C1 segment of cervical spinal cord (tissue), 14 donors: ENCODE measurements at places on chromosomes 4 and X.

DNA sequence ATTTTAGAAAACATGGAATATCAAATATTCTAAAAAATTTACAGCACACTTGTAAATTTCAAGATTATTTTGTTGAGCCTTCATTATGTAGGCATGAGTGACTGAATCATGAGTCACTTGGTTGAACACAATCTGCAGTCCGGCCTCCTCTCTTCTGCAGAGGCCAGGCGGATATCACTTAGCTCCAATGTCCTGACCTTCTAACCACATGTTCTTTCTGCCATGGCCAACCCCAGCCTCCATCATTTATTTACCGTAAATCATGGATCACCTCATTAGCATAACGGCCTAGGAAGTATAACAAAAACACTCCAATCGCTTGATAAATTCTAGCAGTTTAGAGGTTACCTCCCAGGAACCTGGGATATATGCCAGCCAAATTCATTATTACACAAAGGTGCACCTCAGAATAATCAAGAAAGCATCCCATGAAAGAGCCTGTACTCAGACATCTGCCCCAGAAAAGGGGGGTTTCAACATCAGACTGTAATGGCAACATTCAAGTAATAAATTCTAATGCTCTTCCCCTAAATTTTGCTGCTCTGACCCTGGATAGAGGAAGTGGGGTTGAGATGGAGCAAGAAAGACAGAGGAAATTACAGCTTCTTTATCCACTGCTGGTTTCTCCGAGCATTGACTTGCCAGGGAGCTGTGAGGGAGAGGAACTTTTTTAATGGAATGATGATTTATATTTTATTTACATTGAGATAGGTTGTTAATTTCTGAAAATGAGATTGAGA lies 2153.6 kb upstream of the AGA start:
- DNase-seq = no peak

DNA sequence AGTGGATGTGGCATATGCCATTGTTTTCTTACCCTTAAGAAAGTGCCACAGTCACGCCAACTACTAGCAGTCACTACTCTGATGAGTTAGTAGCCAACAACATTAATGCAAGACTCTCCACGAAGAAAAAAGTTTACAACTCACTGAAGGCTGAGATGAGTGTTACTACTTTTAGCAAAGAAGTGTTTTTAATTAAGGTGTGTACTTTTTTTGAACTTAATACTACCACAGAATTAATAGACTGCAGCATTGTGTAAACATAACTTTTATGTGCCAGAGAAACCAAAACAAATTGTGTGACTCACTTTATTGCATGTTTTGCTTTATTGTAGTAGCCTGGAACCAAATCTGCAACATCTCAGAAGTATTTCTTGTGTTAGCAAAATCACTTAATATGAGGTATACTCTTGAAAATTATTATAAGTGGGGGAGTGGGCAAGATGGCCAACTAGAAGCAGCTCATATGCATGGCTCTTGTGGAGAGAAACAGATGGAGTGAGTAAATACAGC lies 2.2 kb upstream of the UGT2B4 start:
- DNase-seq = no peak

- DNase-seq = no peak
These were observed 41.4 kb upstream of the PPP2R3B start for GRCh38 chrX:427812-428725.

DNA sequence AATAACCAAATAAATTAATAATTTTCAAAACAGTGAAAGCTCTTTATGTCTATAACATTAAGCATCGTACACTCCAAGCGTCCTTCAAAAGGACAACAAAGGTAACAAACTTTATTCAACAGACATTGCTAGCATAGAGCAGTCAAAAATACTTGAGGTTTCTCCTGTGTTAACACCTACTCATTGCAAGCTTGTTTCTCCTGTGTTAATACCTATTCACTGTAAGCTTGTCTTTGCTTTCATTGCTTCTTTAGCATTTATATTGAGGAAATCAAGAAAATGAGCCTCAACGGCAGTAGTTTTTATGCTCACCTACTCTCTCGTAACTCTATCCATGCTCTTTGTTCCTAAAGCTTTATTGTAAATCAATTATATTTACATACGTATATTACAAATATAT lies 3.5 kb downstream of the SPOCK3 start:
- DNase-seq = no peak

- DNase-seq = no peak
These were observed 5.0 kb downstream of the TDO2 start for GRCh38 chr4:155908187-155909139.

- no peak for DNase-seq
These were observed 141.6 kb downstream of the LARP7 start for GRCh38 chr4:112778520-112778919.

- no peak for DNase-seq
These were observed 147.3 kb downstream of the KLHL13 start for GRCh38 chrX:117969328-117969727.

DNA sequence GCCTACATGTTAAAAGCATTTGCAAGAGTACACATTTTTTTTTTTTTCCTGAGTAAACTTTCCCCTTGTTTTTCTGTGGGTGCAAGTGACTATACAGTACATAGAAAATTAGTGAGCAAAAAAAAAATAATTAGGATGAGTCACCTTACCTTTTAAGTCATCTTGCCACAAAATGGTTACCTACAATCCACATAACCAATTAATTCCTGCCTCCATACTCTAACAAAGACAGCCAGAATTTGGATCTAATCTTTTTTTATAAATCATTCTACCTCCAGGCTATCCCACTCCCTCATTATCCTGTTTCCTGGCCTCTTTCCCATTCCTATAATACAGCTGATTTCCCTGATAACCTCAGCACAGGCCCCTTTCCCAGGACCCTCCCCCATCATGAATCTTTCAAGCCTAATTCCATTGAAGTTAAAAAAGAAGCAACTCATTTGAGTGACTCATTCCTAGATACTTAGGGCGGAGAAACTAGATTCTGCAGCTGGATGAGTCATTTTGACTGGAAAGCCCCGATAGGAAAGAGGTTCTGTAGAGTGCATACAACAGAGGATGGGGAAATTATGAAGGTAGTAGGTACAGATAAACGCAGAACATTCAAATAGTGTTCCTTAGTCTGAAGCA lies 128.2 kb downstream of the C4orf51 start:
- no peak for DNase-seq

DNA sequence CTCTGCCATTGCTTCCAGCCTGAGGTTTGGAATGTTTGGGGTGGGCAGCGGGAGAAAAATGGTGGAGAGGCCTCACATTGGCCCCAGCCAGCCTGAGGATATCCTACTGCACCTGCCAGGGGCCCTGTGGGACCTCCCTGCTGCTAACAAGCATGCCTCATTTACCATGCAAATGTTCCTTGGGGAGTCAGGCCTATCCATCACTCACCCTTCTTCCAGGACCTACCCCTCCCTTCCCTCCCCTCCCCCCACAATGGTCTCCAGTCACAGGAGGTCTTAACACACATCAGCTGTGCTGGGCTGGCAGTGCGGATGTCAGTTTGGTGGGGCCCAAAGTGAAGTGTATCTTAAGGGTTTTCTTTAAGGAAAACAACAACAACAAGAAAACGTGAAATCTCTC lies 139.2 kb downstream of the SHOX start:
- DNase-seq = no peak

DNA sequence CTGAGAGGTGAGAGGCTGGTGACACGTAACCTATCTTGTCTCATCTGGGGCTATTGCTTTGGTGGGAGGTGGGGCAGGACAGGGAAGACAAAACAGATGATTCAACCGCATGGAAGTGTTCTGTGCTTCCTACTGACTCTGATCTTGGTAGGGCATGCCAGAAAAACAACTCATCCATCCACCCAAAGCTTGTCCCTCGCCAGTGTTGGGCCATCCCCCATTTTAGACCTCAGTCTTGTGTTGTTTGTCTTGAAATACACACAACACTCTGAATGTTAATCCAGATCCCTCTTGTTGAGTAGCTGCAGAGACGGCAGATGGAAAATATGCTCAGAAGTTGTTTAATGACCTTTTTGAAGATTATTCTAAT lies 377 bp downstream of the CHRNA9 start:
- DNase-seq = no peak

- no peak for DNase-seq
These were observed 437.2 kb upstream of the TECRL start for GRCh38 chr4:64846417-64846816.

- no peak for DNase-seq
These were observed 41.8 kb downstream of the RAB40A start for GRCh38 chrX:103477496-103477895.

GRCh38 chr4:40421839-40422708 lies 86.9 kb downstream of the CHRNA9 start:
- no peak for DNase-seq

- DNase-seq = no peak
These were observed 37.7 kb upstream of the SLC16A2 start for GRCh38 chrX:74383611-74384010.

GRCh38 chr4:54596201-54596600 lies 61.6 kb upstream of the KIT start:
- no peak for DNase-seq

GRCh38 chrX:132353430-132353829 lies 134.2 kb upstream of the RAP2C start:
- DNase-seq = no peak

GRCh38 chrX:124862301-124862700 lies 457.4 kb upstream of the TEX13C start:
- no peak for DNase-seq

DNA sequence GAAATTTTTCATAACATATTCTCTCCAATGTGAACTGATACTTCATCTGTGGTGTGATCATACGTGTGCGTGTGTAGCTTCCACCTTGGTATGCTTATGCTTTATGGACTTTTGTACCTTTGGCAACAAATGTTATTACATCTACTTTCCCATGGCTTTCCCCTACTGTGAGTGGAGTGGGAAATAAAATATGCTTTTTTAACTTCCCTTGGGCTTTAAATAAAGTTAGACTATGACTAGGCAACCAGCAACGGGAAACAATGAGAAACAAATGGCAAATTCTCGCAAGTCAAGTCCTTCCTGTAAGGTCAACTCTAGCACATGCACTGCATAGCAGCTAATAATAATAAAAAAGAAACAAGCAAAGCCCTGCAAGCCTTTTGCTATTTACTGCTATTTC lies 205.0 kb upstream of the PDE5A start:
- DNase-seq = no peak

DNA sequence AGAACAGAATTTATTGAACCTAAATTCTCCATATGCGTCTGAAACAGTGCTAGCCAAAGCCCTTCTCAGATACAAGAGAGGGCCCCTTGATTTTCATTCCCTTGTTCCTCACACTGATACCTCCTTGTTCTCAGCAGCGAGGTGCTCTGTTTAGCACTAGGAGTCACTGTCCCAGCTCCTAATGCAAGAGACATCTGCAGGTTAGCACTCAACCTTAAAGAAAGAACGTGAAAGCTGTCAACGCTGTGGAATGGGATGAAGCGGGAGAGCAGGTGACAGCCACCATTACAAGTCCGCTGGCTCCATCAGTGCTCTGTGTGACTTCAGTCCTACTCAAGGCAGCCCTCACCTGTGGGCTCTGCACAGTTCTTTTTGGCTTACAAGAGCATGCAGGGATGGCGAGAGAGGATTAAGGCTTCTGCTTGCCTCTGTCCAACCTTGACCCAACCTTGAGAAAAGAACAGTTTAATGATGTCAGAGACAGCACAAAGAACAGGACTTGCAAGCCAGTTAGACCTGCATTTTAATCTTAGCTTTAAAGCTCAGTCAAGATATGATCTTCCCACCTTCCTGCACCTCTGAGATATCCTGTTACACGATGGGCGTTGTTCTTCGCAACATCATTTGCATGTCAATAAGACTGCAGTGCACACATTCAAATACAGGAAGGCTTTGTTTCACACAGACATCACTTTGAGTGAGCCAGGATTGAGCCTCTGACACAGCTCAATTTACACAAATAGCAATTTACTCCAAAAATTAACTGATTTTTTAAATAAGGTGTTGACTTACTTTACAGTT lies 95.1 kb downstream of the ARSF start:
- DNase-seq = no peak

- DNase-seq = no peak
These were observed 24.9 kb downstream of the ALPK1 start for GRCh38 chr4:112321776-112322684.

- no peak for DNase-seq
These were observed 262.6 kb downstream of the C4orf33 start for GRCh38 chr4:129358571-129358970.

- DNase-seq = no peak
These were observed 61.6 kb upstream of the PRPS1 start for GRCh38 chrX:107566604-107567262.

DNA sequence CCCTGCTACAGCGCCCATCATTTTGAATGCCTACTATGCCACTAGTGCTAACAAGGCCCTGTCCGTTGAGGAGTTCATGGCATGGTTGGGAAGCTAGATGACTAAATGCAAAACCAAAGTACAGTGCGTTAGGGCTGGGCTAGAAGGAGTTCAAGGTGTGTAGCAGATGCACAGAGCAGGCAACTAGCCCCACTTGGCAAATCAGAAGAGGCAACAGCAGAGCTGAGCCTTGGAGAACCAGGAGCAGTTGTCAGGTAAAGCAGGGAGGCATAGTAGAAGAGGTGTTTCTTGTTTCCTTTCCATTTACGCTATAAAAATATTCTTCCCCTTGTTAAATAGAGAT lies 146.6 kb upstream of the CPEB2 start:
- no peak for DNase-seq

- no peak for DNase-seq
These were observed 81.1 kb upstream of the NEIL3 start for GRCh38 chr4:177228599-177228998.

DNA sequence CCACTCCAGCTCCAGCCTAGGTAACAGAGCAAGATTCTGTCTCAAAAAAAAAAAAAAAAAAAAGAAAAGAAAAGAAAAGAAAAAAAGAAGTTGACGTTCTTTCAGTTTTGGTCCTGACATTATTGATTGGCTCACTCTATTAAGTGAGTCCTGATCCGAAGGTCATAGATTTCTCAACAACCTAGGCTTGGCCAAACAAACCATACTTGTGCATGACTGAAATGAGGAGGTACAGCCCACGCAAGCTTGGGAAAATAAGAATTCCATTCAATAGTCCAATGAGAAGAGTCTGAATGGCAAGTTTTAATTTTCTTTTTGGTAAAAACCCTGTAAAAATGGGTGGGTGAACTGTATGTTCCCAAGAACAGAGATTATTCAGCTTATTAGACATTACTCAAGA lies 3.2 kb upstream of the ETNPPL start:
- DNase-seq = no peak

DNA sequence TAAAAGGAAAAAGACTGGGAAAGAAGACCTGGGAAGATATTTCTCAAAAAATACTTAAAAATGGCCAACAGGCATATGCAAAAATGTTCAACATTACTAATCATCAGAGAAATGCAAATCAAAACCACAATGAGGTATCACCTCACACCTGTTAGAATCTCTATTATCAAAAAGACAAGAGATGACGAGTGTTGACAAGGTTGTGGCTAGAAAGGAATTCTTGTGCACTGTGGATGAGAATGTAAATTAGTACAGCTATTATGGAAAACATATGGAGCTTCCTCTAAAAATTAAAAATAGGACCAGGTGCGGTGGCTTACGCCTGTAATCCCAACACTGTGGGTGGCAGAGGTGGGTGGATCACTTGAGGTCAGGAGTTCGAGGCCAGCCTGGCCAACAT lies 50.0 kb downstream of the C4orf46 start:
- no peak for DNase-seq
